NCI-H1417 (cell line): ENCODE measurements at places on chromosomes 16 and 17.

DNA sequence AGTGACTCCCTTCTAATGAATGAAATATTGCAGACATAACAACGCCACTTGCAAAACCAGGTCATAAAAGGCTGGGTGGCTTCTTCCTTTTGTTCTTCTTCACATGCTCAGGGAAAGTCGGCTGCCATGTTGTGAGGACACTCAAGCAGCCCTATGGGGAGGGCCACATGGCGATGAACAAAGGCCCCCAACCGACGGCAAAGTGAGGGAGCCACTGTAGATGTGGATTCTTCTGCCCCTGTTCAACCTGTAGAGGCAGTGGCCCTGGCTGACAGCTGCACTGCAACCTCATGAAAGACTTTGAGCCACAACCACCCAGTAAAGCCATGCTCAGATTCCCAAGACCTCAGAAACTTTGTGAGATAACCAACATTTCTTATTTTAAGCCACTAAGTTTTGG is 203.5 kb upstream of the TNRC6C start:
- no peak for DNase-seq

GRCh38 chr17:21353326-21354010 is 22.7 kb upstream of the KCNJ12 start:
- DNase-seq = no peak

DNA sequence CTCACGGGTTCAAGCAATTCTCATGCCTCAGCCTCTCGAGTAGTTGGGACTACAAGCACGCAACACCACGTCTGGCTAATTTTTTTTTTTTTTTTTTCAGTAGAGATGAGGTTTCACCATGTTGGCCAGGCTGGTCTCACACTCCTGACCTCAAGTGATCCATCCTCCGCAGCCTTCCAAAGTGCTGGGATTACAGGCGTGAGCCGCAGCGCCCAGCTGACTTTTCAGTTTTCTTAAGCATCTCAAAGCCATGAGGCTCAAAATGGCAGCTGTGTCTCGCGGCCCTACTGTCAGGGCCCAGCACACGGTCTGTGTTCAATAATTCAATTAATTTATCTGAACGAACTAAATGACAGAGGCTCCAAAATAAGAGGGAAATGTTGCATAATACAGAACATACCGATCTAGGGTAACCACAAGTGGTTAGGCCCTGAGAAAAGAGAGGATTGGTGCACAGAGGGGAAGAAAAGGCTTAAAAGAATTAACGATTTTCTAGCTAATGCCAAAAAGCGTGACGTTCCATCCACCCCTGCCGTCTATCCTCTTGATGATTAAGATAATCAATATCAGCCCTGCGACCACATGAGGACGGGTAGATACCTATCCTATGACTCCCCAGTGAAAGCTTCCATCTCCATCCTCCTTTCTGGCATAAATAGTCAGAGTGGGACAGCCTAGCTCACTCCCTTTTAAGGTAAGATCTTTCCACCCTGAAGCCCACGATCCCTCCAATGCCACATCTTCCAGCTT is 136.9 kb downstream of the SLC39A11 start:
- DNase-seq = no peak

DNA sequence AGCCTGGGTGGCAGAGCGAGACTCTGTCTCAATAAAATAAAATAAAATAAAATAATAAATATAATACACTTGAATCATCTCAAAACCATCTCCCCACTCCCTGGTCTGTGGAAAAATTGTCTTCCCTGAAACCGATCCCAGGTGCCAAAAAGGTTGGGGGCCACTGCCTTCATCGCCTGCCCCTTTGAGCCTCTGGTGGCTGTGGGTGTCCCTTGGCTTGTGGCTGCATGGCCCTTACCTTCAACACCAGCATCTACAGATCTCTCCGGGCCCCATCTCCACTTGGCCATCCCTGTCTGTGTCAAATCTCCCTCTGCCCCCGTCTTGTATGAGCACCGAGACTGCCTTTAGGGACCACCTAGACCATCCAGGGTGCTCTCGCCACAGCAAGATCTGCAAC is 177.3 kb downstream of the SEC14L1 start:
- no peak for DNase-seq

- no peak for DNase-seq
Observed at GRCh38 chr16:11560701-11561453, 25.8 kb downstream of the LITAF start.

DNA sequence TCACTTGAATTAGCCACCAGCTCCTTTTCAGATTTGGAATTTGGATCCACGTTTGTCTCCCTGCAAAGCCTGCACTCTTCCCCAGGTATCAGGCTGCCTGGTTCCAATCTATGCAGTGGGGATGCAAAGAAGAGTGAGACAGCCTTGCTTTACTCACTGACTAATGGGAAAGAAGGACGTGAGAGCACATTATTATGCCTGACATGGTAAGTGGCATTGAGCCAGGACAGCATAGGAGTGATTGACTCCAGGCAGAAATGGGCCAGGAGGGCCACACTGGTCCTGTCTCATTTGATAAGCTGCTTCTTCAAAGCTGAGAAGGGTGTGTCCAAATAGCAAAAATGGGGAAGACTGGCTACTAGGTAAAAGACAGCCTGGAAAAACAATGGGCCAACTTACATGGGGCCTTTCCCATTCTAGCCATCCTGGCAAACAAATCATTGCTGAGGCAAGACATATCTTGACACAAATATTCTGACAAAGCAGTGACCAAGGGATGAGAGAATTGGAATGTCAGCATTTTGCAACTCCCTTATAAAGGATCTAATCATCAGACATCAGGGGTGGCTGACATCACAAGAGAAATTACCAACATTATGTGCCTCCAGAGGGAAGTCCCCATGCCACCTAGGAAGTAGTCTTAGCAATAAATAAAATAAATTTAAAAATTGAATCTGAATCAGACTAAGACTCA is 38.6 kb downstream of the CDH11 start:
- DNase-seq = no peak

DNA sequence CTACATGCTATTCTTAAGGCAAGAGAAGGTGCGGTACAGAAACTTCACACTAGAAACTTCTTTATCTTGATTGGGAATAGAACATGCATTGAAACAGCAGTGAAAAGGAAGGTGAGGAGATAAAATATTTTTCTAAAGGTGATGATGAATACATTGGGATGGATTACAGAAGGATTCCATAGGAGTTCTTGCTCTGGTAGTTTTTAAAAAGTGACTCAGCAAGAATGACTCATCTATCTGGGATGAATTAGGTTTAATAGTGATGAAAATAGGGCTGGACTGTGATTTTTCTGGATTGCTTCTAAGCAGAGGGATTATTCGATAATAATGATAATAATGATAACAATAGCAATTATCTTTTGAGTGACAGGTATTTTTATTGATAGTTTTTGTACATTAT is 65.6 kb upstream of the HS3ST4 start:
- no peak for DNase-seq

DNA sequence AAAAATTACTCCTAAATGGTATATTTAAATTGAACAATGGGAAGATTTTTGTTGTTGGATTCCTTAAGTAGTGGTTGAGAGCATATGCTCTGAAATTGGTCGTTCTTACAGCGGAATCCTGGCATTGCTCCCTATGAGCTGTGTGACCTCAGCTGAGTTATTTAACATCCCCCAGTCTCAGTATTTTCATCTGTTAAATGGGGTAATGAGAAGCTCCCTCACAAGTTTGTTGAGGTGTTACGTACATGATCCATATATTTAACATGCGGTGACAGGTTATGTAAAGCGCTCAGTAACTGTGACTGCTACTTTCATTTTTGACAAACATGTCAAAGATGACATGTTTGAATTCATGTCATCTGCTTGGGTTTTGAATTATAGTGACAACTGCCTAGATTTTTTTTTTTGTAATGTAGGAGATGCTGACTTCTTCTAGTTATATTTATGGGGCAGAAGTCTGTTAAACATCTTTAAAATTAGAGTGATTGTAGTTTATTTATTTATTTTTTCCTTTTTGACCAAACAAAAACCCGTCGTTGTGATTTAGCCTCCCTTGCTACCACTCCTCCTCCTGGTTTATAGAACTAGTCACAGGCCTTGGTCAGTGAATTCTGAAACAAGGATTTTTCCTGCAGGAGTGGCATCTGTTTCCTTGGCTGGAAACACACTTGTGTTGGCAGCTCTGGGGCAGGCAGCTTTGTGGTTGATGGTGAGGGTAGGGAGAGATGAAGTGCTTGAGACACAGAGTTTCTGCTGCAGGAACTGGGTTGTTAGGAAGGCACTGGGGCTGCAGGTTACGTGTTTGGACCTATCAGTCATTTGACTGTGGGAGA is 268.8 kb downstream of the SNX29 start:
- DNase-seq = no peak

- no peak for DNase-seq
Observed at GRCh38 chr17:65856865-65857264, 295.4 kb upstream of the AXIN2 start.

DNA sequence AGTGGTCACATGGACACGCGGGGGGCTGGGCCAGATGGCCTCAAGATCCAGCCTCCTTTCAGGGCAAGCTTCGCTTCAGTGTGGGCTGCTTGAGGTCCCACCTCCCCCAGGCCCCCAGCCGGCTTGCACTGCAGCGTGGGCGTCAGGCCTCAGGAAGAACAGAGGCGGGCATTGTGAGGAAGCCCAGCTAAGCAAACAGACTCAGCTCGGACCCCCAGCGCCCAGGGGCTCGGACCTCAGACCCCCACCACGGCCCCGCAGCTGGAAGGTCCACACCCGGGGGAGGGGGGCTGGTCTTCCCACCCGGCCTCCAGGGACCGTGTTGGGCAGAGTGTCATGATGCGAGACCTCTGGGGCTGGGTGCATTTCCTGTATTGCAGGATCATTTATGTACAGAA is 24.7 kb upstream of the ZNF469 start:
- no peak for DNase-seq

DNA sequence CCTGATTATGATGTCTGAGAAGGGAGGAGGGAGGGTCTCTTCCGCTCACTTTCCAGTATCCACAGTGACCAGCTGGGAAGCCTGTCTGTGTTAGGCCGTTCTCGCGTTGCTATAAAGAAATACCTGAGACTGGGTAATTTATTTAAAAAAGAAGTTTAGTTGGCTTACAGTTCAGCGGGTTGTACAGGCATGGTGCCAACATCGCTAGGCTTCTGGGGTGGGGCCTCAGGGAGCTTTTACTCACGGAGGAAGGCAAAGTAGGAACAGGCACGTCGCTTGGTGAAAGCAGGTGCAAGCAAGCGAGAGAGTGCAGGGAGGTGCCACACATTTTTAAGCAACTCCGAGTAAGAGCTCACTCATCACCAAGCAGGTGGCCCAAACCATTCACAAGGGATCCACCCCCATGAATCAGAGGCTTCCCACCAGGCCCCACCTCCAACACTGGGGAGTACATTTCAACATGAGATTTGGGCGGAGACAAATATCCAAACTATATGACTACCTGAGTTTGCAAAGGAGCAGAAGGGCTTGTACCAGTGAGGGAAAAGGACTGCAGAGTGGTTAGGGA is 137.5 kb downstream of the CCDC182 start:
- DNase-seq = peak; percentile 55

DNA sequence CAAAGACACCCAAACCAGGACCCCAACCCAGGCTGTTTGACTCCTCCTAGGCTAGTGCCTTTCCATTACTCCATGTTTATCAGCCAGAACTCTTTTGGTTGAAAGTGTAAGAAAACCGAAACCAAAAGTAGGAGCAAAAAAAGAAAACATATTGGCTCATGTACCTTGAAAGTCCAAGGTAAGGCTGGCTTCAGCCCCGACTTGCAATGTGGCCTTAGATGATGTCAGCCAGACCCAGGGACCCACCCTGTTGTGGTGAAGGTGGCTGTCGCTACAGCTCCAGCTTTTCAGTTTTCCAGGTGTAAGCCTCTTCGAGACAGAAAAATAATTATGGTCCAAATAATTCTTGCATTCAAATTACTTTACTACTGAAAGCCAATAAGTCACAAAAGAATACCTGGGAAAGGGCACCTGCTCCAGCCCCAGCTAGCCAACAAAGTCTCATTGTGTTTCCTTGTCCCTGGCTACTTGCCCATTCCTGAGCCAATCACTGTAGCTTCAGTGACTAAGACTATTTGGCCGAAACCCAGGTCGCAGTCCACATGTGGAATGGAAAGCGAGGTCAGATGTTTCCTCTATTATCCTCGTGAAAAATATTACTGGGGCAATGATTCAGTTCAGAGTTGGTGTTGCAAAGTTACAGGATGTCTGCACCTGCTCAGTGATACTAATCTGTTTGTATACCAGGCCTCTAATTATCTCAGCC is 20.7 kb downstream of the DNAH9 start:
- DNase-seq = no peak

- no peak for DNase-seq
Observed at GRCh38 chr17:19996502-19996901, 12.7 kb upstream of the SPECC1 start.

GRCh38 chr16:27980076-27980775 is 83.3 kb downstream of the GSG1L start:
- DNase-seq = no peak

DNA sequence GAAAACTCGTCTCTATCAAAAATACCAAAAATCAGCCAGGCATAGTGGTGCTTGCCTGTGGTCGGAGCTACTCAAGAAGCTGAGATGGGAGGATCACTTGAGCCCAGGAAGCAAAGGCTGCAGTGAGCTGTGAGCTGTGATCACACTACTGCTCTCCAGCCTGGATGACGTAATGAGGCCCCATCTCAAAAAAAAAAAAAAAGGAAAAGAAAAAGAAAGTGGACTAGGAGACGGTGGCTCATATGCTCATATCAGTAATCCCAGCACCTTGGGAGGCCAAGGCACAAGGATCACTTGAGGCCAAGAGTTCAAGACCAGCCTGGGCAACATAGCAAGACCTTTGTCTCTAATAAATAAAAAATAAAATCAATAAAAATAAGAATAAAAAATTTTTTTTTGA is 8.8 kb upstream of the SUMO2 start:
- DNase-seq = no peak

- no peak for DNase-seq
Observed at GRCh38 chr16:22353933-22354541, 20.4 kb downstream of the CDR2 start.

GRCh38 chr17:61904094-61904710 is 23.6 kb downstream of the INTS2 start:
- no peak for DNase-seq

GRCh38 chr17:37516127-37516571 is 26.5 kb downstream of the DUSP14 start:
- peak; percentile 63 for DNase-seq
